ENCODE measurements at places on chromosomes 6 and 20.

GRCh38 chr6:159062976-159063375, 18.2 kb upstream of the TAGAP start:
- DNase-seq: no peak

DNA sequence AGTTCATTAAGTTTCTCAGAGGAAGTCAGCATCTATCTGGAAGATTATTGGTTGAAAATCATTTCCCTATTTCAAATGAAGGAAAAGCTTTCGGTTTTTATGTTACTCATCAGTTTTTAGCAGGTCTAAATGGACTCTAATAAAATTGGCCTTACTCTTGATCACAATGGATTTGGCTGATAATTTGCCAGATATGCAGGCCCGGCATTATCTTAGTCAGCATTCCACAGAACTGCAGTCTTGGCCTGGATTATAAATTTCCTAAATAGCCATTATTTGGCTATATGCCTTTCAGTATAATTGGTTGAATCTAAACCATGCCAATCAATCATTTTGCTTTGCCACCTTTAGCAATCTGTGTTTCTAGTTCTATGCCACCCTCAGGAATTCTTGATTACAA, 91.7 kb upstream of the KCNQ5 start:
- DNase-seq: no peak

DNA sequence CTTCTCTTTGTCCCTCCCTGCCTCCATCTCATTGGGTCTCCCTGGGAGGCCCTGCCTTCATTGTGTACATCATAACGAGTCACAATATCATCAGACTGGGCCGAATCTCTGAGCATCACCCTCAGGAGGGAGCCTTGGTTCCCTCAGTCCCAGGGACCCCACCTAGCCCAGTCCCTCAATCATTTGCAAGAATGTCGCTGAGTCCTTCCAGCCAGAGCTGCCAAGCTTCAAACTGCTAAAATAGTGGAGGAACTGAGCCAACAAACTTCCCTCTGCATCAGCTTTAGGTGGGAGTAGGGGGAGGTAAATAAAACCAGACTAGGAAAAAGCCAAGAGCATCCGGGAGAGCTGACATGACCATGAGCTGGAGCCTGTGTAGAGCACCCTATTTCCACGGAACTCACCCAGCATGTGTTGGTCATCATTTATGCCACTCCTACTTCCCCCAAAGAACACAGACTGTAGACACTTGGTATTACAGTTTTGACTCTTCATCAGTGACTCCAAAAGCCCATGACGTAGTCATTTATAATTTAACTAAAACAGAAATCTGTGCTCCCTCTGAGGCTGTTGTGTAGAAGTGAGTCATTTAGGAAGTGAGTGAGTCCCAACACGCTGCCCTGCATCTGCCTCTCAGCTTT, 28.8 kb upstream of the IL17A start:
- DNase-seq: no peak

- DNase-seq: no peak
Observed at GRCh38 chr6:146345598-146345997, 198.0 kb upstream of the RAB32 start.

DNA sequence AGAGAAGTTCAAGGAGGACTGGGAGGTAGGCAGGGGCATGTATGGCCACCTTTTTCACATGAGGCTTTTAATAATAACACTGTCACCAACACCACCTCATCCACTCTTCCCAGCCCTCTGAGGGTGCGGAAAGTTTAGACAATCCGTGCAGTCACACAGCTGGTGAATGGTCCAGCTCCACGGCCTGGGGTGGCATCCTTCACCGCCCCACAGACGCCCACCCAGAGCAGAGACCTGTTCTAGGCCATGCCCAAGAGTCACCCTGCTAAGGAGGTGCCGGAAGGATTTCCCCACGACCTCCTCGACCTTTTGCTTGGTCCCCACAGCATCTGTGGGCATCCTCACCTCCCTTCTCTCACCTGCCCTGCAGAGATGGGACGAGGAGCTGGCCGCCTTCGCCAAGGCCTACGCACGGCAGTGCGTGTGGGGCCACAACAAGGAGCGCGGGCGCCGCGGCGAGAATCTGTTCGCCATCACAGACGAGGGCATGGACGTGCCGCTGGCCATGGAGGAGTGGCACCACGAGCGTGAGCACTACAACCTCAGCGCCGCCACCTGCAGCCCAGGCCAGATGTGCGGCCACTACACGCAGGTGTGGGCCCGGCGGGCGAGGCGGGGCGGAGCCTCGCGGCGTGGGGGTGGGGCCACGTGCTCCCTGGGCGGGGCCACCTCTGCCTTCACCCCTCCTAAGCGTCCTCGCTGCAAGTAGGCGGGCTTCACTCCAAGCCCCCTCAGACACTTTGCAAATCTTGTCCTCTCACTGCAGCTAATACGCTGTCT, 4.4 kb downstream of the PI16 start:
- DNase-seq: no peak

DNA sequence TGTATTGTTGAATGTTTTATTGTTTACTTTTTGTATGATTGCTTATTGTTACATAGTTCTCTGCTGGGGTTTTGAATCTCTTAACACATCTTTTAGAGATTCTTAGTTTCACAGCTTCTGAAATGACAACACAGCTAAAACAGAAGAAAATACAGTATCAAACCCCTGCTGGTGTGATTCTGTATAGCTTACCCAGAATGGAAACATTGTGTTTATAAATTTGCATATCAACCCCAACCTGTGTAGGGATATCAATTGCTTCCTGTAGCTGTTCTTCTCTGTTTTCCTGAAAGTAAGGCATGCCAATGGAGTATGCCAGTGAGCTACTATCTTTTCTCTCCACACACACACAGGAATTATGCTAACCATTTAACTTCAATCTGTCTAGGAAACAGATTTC, 64.3 kb upstream of the ID4 start:
- DNase-seq: no peak

GRCh38 chr20:10532361-10532760, 97.3 kb downstream of the SLX4IP start:
- DNase-seq: no peak

DNA sequence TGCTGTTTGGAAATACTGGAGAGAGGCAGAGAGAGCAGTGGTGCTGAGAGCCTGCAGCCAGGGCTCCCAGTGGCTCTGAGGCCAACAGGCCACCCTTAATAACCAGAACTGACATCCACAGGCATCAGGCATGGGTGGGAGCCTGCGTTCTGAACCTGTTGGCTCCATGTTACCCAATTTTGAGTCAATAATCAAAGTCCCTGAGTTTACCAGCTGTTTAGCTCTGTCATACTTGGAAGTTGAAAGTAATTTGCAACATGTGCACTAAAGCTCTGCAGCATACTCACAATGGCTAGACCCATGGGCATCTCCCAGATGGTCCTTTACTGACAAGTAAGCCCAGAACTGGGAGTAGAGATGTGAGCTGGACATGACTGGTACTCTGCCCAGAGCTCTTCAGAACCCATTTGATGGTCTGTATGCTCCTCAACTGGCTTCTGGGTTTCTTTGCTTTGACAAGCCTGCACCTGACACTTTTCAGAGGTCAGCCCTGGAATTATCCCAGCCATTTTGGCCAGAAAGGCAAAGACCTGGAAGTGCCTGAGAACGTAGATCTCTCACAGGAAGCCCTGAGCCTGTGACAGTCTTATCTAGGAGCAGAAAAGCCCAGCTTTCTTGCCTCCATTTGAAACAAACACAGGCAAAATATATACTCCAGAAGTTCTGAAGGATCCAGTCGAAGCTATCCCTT, 122.4 kb upstream of the CITED2 start:
- no peak for DNase-seq

GRCh38 chr20:43903953-43904826, 10.5 kb upstream of the TOX2 start:
- DNase-seq: no peak

- DNase-seq: no peak
Observed at GRCh38 chr6:116925088-116925794, 48.2 kb downstream of the RFX6 start.

- no peak for DNase-seq
Observed at GRCh38 chr20:53950031-53950430, 120.4 kb downstream of the BCAS1 start.

DNA sequence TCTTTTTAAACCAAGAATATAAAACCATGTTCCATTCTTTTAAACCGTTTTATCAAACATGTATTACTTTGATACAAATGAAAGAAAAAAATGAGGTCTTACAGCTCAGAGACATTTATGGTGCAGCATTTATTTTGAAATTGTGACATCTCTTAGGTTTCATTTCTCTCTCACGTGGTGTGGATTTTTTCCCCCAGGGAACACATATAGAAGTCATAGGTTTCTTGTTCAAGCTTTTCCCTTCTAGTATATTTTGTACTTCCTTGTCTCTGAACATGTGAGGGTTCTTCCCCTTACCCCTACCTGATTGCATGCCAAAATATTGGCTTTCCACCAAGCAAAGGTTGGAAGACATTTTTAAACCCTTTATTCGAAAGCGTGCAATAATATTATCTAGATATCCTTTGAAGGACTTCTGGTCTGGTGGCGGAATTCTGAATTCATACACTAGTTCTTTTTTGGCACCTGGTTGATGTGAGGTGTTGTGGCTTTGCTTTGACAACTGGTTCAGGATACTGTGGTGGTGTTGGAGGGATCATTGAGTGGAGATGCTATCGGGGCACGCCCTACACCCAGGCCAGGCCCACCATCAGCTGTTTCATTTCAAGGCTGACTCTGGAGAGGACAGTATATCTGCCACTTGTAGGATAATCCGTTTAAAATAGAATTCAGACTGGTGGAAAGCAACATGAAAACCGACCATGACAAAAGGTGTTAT, 5.6 kb upstream of the FAM50B start:
- DNase-seq: no peak

DNA sequence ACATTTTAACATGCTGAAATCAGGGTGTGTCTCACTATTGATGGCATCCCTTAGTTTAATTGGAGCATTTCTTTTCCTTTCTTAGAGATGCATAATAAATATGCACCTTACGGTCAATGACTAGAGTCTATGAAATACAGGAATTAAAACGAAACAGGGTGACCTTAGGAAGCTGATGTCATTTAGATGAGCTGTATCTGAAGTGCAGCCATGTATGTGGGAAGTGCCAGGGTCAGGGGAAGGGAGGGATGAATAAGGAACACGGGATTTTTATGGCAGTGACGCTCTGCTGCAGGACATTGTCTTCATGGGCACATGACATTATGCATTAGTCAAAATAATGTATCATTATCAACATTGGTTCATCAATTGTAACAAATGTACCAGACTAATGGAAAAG, 84.0 kb downstream of the AGPAT4 start:
- DNase-seq: no peak
